ENCODE measurements at places on chromosomes 13 and 19.

DNA sequence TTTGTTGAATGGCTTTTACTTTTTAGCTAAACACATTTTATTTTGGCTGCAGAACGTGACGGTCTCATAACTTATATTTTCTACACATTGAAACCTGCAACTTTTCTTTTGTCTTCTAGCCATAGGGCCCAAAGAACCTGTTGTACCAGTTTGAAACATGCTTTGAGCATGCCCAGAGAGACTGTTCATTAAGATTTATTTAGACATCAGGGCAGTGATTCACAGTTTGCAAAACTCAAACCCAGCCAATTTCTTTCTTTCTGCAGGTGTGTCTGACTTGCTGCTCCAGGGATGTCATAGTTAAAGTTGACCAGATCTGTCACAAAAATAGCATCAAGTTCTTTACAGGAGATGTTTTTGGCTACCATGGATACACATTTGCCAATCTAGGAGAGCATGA is 22.0 kb downstream of the SAE1 start:
- no peak for DNase-seq

GRCh38 chr19:2675892-2676291 is 26.6 kb downstream of the GNG7 start:
- DNase-seq = no peak

- DNase-seq = no peak
Observed at GRCh38 chr13:61908906-61909615, 493.4 kb upstream of the PCDH20 start.

DNA sequence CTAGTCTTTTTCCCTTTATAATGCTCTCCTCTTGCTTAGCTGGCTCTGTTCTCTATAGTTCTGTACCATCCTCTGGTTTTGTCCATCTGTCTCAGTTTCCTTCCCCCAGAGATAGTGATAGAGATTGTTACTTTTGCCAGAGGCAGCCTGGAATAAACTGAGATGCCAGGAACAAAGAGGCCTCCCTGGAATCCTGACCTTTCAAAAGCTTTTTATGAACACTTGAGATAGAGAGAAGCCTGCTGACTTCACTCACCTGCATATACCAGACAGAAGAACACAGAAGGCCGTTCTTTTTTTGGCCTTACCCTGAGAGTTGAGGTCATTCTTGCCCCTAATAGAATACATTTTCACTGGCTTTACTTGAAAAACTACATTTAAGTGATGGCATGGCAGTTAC is 150.2 kb downstream of the LHFPL6 start:
- DNase-seq = no peak

DNA sequence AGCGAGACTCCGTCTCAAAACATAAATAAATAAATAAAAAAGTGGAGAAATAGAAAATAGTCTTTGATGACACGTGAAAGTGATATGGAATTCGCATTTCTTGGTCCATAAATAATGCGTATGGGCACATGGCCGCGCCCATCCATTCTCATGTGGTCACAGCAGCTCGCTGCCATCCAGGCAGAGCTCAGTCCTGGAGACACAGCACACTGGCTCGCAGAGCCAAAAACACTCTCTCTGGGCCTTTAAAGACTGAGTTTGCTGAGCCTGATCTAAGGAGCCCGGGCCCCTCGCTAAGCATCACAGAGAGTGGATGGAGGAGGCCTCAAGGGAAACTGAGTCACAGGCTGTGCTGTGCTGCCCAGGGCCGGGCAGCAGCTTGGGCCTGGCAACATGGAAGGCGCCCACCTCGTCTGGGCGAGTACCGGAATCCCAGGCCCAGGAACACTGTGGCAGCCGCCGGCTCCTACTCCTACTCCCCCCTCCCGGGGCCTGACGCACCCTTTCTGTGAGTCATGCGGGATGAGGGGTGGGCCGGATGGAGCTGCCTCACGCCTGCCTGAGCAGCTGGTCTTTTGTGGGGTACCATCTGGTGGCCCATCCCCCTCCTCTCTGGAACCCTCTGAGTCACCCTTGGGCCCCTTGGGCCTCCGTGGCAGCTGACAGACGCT is 28.9 kb upstream of the CACTIN start:
- no peak for DNase-seq

GRCh38 chr19:18867199-18867598 is 28.8 kb downstream of the CERS1 start:
- DNase-seq = no peak

- no peak for DNase-seq
Observed at GRCh38 chr13:43316946-43317353, 293.6 kb downstream of the DNAJC15 start.

- DNase-seq = no peak
Observed at GRCh38 chr19:47176071-47176626, 45.5 kb downstream of the SAE1 start.

GRCh38 chr13:98869408-98870090 is 108.3 kb downstream of the DOCK9 start:
- DNase-seq = no peak

- no peak for DNase-seq
Observed at GRCh38 chr13:41159174-41159573, 26.6 kb upstream of the KBTBD6 start.

- DNase-seq = no peak
Observed at GRCh38 chr13:110387451-110388107, 80.5 kb downstream of the COL4A2 start.

DNA sequence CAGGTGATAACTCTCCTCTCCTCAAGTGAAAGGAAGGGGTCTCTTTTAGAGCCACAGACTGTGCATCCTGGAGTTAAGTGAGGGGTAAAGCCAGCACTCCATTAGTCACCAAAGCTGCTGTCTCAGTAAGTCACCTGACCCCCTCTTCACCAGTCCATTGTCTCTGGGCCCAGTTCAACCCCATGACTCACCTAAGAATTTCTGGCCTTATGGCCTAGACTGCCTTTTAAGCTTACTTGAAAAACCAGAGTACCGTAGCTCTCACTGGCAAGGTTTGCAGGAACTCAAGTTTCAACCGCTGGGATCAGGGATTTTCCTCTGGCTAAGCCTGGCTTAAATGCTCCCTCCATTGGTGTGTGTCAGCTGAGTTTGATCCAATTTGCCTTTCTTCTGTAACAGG is 23.4 kb upstream of the EID2 start:
- no peak for DNase-seq

- DNase-seq = no peak
Observed at GRCh38 chr13:20377720-20378119, 145.6 kb upstream of the GJB6 start.

DNA sequence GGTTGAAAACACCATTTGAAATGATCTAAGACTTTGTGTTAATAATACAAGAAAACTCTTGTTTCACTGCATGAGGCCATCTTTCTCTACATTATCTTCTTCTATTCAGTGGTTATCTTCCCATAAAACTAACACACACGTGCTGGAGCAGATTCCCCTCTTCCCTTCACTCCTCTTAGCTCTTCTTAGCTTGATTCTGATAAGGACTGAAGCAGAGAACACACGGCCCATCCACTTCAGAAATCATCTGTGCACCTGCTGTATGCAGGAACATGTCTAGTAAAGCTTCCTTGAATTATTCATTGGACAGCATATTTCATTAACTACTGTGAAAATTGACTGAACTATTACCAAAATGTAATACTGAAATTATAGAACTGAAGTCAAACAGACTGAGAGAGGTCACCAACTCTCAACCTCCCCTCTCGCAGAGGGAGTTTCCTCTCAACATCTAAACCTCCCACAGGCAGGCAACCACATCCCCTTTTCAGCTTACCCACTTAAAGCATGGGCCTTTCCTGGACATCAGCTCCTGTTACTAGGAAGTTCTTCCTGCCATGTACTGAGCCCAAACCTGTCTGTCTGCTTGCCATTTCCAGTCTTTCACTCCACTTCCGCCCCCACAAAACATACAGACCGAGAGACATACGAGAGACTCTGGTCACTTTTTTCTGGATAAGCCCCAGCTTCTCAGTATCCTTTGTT is 113.9 kb downstream of the CRYL1 start:
- no peak for DNase-seq

GRCh38 chr13:73647417-73647816 is 486.8 kb downstream of the KLF12 start:
- no peak for DNase-seq

GRCh38 chr13:99066219-99066618 is 88.4 kb upstream of the DOCK9 start:
- DNase-seq = no peak

GRCh38 chr19:17306285-17306714 is 628 bp downstream of the MRPL34 start:
- no peak for DNase-seq

GRCh38 chr13:110993788-110994187 is 78.9 kb upstream of the ANKRD10 start:
- no peak for DNase-seq

- DNase-seq = no peak
Observed at GRCh38 chr13:80297503-80297902, 43.4 kb downstream of the SPRY2 start.

- DNase-seq = no peak
Observed at GRCh38 chr13:44618326-44618725, 42.2 kb upstream of the TSC22D1 start.

- no peak for DNase-seq
Observed at GRCh38 chr13:99941086-99941485, 30.5 kb downstream of the ZIC5 start.

- no peak for DNase-seq
Observed at GRCh38 chr13:95660981-95661581, 15.9 kb upstream of the DNAJC3 start.

All from activated naive CD8-positive, alpha-beta T cell treated with anti-CD3 and anti-CD28 coated beads, Interleukin-2, amount 50 U/mL, for 16 hours (primary cell).